Progenitor cell of endocrine pancreas (in vitro differentiated cells): ENCODE measurements at places on chromosomes 5 and 9.

DNA sequence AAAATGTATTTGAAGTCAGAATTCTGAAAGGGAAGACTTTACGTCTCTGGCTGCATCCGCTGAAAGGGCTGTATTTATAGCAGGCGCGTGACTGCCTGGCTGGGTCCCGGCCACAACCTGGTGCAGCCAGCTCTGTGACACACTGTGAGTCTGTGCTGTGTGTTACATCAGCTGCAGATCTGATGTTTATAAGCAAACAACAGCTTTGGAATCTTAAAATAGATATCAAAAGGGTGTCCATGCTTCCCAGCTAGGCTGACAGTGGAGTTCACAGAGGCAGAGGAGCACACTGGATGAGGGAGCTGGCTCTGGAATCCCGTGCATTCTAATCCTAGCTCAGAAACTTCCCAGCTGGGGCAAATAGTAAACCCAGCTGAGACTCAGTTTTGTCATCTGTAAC, 433.4 kb upstream of the BRINP1 start:
- H3K27ac ChIP-seq: no peak overlapping the region
- no peaks in the 10 kb centered on the region for H3K4me1 ChIP-seq
- no peaks in the 10 kb centered on the region for H3K27me3 ChIP-seq
- no peak overlapping the region for H3K4me3 ChIP-seq

DNA sequence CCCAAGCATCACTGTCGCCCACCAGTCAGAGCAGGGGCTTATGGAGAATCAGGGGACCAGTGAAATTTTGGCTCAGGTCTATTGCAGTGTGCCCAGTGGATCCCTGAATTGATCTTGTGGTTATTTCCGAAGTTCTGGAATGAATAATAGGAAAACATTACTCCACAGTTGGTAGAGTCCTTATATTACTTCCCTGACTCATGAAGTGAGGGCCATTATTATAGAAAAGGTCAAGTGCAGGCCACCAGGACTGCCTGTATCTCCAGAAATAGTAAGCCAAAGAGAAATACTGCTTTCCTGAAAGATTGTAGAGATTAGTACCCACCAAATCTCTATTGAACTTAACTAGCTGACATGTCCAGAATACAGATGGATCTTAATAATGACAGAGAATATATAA, 335.0 kb downstream of the NPR3 start:
- no peak for DNase-seq
- no peaks in the 10 kb centered on the region for H3K27me3 ChIP-seq

GRCh38 chr5:141805874-141806595, 72.2 kb downstream of the PCDH1 start:
- no peaks in the 10 kb centered on the region for H3K36me3 ChIP-seq
- H3K27me3 ChIP-seq: peaks cover 52% of the 10 kb centered on the region
- no peak overlapping the region for H3K27ac ChIP-seq
- H3K4me3 ChIP-seq: no peak overlapping the region

DNA sequence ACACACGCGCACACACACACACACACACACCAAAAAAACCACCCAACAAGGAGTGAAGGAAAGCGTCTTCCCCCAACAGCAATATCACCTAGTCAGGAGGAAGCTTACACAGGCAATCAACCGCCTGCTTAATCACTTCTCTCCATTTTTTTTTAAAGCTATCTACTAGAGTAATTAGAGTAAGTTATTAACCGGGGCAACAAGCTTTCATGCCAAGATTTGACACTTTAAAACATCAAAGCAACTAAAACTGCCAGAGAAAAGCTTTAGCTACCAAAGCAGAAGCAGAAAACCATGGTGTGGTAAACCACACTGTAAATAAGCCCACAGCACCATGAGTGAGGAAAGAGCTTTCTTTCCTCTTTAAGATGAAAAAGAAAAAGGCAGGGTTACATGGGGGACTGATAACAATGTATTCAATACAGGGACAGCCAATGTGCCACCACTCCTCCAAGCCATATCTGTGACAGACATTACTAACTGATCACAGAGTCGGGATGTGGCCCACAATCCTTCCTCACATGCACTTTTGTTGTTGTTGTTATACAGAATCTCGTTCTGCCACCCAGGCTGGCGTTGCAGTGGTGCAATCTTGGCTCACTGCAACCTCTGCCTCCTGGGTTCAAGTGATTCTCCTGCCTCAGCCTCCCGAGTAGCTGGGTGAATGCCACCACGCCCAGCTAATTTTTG, 282.1 kb downstream of the CRB2 start:
- H3K4me1 ChIP-seq: peaks cover 14% of the 10 kb centered on the region
- peaks cover 51% of the 10 kb centered on the region for H3K27me3 ChIP-seq
- H3K27ac ChIP-seq: peak overlapping the region; percentile 43

- H3K4me3 ChIP-seq: no peak overlapping the region
- no peak for DNase-seq
- no peak overlapping the region for H3K27ac ChIP-seq
- no peaks in the 10 kb centered on the region for H3K36me3 ChIP-seq
Measured at GRCh38 chr5:51632027-51632426, 248.8 kb downstream of the ISL1 start.

GRCh38 chr9:3656224-3656623, 130.4 kb upstream of the RFX3 start:
- H3K36me3 ChIP-seq: no peaks in the 10 kb centered on the region
- no peak for DNase-seq
- H3K4me3 ChIP-seq: no peak overlapping the region
- H3K4me1 ChIP-seq: peaks cover 4% of the 10 kb centered on the region
- H3K27ac ChIP-seq: no peak overlapping the region

GRCh38 chr9:91530829-91531228, 107.2 kb upstream of the NFIL3 start:
- H3K27me3 ChIP-seq: no peaks in the 10 kb centered on the region
- no peak overlapping the region for H3K27ac ChIP-seq
- H3K4me1 ChIP-seq: peaks cover 9% of the 10 kb centered on the region

- H3K4me1 ChIP-seq: peaks cover 20% of the 10 kb centered on the region
- peak overlapping the region; percentile 91 for H3K4me3 ChIP-seq
- H3K27me3 ChIP-seq: no peaks in the 10 kb centered on the region
- peak overlapping the region; percentile 97 for H3K27ac ChIP-seq
- DNase-seq: no peak
Measured at GRCh38 chr5:98927242-98927988, 1.4 kb downstream of the CHD1 start.

DNA sequence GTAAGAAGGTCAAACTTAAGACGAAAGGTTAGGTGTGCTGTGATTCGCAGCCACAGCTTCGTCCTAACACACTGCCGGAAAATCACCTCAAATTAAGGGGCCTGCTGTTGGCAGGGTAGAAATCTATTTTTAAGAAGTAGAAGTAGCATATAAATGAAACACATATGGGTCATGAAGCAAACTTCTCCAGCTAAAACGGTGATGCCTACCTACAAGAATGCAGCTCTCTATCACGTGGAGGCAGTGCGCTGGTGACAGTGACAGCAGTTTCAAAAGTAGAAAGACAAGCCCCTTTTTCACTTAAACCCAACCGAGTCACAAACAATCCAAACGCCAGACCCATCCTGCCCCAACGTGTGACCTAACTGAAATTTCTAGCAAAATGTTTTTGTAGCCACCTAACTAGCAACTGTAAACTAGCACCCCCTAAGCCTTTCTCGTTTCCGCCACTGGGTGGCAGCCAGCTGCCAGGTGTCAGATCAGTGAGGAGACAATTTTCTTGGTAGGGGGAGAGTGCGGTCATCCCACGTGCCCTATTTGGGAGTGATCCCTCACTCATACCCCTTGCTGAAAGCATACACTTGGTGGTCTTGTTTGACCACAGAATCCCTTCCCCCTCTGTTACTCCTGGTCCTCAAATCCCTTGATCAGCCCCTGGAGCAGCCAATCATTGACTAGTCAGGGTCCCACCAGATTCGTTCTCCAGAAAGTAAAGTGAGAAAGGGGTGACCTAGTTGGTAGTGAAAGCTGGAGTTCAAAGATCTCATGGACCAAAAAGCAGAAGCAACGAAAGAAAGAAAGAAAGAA, 71.8 kb upstream of the MAMDC2 start:
- H3K27me3 ChIP-seq: peaks cover 6% of the 10 kb centered on the region
- peak; percentile 49 for DNase-seq
- H3K36me3 ChIP-seq: no peaks in the 10 kb centered on the region
- no peaks in the 10 kb centered on the region for H3K4me1 ChIP-seq
- no peak overlapping the region for H3K4me3 ChIP-seq
- H3K27ac ChIP-seq: no peak overlapping the region

- peaks cover 1% of the 10 kb centered on the region for H3K36me3 ChIP-seq
- peaks cover 6% of the 10 kb centered on the region for H3K27me3 ChIP-seq
- no peak overlapping the region for H3K27ac ChIP-seq
Measured at GRCh38 chr5:171724468-171725204, 61.0 kb upstream of the SMIM23 start.

DNA sequence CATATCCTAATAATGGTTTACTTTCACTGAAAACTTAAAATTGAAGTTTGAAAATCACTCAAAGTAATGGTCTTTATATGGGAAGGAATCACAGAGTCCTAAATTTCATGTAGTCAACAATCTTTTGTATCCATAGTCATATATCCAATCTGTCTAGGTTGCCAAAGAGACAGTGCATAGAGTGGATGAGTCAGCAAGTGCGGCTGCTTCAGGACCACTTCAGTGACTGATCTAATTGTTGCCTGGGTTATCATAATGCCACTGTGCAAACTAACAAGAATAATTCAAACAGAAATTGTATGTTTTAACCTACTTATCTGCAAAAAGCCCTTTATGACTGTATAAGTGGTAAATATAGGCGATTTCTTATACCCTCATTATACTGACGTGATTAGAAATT, 211.3 kb upstream of the PRR16 start:
- no peak for DNase-seq
- H3K27me3 ChIP-seq: no peaks in the 10 kb centered on the region
- no peak overlapping the region for H3K4me3 ChIP-seq
- peaks cover 3% of the 10 kb centered on the region for H3K4me1 ChIP-seq

- no peaks in the 10 kb centered on the region for H3K27me3 ChIP-seq
- H3K27ac ChIP-seq: no peak overlapping the region
- no peaks in the 10 kb centered on the region for H3K36me3 ChIP-seq
- no peak for DNase-seq
Measured at GRCh38 chr5:110179321-110179720, 489.6 kb downstream of the MAN2A1 start.

DNA sequence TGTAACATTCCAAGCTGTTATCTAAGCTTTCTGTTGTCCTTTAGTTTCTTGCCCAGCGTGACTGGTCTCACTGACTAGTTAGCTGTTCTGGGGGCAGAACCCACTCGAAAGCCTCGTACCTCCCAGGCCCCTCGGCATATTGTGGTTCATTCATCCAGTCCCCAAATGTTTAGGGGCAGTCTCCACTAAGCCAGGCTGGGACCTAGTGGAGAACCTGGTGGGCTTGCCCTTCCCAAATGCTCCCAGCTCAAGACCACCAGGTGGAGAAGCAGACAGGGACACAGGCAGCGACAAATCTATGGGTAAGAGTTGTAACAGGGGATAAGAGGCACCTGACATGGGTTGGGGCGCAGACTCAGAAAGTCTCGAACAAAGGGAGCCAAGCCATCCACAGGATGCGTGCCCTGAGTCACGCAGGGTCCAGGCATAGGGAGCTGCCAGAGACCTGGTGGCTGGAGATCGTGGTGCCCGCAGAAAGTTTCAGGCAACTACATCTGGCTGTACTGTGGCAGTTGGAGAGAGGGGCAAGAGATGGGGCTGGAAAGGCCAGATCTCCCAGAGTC, 851 bp upstream of the EEIG1 start:
- peak overlapping the region; percentile 100 for H3K27ac ChIP-seq
- peaks cover 38% of the 10 kb centered on the region for H3K4me1 ChIP-seq

DNA sequence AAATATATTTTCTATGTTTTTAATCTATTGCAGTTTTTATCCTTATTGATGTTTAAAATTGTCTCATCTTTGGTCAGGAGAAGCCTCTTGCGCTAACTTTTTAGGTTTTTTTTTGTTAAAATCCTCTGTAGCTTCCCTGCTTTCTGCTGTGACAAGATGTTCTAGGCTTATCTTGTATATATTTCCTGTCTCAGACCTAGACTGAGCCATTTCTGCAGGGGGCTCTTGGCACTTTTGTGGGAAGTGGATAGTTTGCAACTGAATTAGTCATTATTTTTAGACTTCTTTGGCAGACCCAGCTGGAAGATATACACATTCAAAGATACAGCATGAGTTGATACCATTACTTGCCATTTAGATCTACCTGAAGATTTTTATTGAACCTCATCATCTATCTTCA, 28.8 kb downstream of the TCERG1 start:
- peaks cover 22% of the 10 kb centered on the region for H3K36me3 ChIP-seq
- no peak overlapping the region for H3K27ac ChIP-seq
- no peaks in the 10 kb centered on the region for H3K27me3 ChIP-seq
- H3K4me3 ChIP-seq: no peak overlapping the region
- peaks cover 1% of the 10 kb centered on the region for H3K4me1 ChIP-seq

- no peaks in the 10 kb centered on the region for H3K36me3 ChIP-seq
- peaks cover under 1% of the 10 kb centered on the region for H3K4me1 ChIP-seq
- no peak overlapping the region for H3K4me3 ChIP-seq
- H3K27ac ChIP-seq: no peak overlapping the region
- DNase-seq: no peak
Measured at GRCh38 chr9:96626912-96627311, 7.3 kb upstream of the CDC14B start.

- no peaks in the 10 kb centered on the region for H3K36me3 ChIP-seq
- H3K4me3 ChIP-seq: no peak overlapping the region
- no peak for DNase-seq
- H3K27me3 ChIP-seq: peaks cover 88% of the 10 kb centered on the region
- peaks cover 2% of the 10 kb centered on the region for H3K4me1 ChIP-seq
- no peak overlapping the region for H3K27ac ChIP-seq
Measured at GRCh38 chr5:4208996-4209395, 613.4 kb downstream of the IRX1 start.

GRCh38 chr5:1511651-1512540, 11.9 kb downstream of the LPCAT1 start:
- DNase-seq: peak; percentile 8
- peaks cover 15% of the 10 kb centered on the region for H3K4me1 ChIP-seq
- no peak overlapping the region for H3K4me3 ChIP-seq
- H3K27ac ChIP-seq: no peak overlapping the region
- no peaks in the 10 kb centered on the region for H3K27me3 ChIP-seq
- H3K36me3 ChIP-seq: peaks cover 5% of the 10 kb centered on the region

- H3K27ac ChIP-seq: no peak overlapping the region
- H3K4me1 ChIP-seq: peaks cover 55% of the 10 kb centered on the region
- no peak for DNase-seq
Measured at GRCh38 chr9:123435471-123435870, 79.5 kb downstream of the CRB2 start.
